ENCODE measurements at places on chromosomes 16 and 17. TPM values are rescaled to one million over a fixed set of nuclear protein-coding genes. Genes with fewer than 3 reads are reported as not detected.

The ERN1 gene
- 30.2 TPM for polyA plus RNA-seq

The IGFALS gene
- polyA plus RNA-seq: not detected

The TNFRSF17 gene
- polyA plus RNA-seq: not detected

The TBC1D3B gene
- polyA plus RNA-seq: not detected

The ITGAD gene
- not detected for polyA plus RNA-seq

The SNX20 gene
- polyA plus RNA-seq: 137 TPM

The PYDC1 gene
- polyA plus RNA-seq: not detected

The HSDL1 gene
- polyA plus RNA-seq: 10.6 TPM
